ENCODE measurements at places on chromosomes 2 and 18.

- DNase-seq = peak; percentile 14
Measured at GRCh38 chr18:55546851-55547704, 40.9 kb downstream of the TCF4 start.

- DNase-seq = peak; percentile 90
Measured at GRCh38 chr2:180657054-180657453, 323.4 kb upstream of the UBE2E3 start.

DNA sequence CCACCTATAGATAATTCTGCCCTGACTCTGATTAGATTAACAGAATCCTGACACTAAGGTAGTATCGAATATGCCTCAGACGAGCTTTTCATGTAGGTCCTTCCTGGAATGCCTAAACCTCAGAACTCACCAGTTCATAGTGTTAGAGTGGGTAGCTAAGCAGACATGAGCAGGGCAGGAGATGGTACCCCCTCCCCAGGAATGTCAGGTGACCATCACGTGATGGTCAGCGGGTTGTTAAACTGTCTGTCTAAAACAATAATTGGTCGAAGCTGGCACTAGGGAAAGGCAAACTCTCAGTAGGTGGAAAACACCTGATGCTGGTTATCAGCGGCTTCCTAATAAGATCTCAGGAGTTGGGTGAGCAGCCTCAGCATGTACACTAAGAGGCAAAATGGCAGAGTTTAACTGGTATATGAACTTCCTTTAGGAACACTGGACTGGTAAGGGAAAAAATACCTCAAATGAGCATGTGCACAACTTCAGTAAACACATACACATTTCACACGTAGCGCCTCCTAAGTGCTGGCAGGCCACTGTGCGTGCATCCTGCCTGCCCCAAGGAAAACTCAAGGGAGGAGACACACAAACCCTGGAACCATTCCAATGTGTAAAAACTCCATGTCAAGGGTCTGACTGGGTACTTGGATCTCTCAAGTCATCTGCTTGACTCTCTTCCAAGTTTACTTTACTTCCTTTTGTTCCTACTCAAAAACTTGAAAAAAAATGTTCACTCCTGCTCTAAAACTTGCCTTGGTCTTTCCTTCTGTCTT, 339.5 kb downstream of the GULP1 start:
- no peak for DNase-seq

GRCh38 chr2:124180635-124181034, 155.5 kb downstream of the CNTNAP5 start:
- no peak for DNase-seq

DNA sequence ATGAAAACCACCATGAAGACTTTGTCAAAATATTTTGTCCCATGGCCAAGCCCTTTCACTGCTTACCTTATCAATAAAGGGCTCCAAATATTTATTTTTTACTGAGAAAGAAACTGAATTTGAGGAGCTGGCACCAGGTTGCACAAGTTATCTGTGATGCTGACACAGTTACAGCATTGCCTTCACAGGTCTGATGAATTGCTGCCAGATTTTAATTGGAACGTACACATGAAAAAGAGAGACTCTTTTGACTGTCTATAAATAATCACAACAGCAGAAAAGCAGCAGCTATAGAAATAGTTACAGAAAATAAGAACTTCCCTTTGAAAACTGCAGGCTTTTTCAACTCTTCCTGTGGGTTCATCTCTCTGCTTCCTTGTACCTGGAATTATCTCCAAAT, 23.9 kb downstream of the TMEM200C start:
- no peak for DNase-seq
